CD4-positive, alpha-beta memory T cell (primary cell): ENCODE measurements at places on chromosomes 2 and 18.

DNA sequence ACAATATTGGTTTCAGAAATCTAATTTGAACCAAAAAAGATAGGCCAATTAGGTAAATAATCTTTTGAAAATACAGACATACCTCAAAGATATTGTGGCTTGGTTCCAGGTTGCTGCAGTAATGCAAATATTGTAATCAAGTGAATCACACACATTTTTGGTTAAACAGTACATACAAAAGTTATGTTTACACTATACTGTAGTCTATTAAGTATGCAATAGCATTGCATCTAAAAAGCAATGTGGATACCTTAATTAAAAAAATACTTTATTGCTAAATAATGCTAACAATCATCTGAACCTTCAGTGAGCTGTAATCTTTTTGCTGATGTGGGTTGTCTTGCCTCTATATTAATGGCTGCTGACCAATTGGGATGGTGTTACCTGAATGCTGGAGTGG lies 67.3 kb downstream of the KYNU start:
- no peak for DNase-seq

DNA sequence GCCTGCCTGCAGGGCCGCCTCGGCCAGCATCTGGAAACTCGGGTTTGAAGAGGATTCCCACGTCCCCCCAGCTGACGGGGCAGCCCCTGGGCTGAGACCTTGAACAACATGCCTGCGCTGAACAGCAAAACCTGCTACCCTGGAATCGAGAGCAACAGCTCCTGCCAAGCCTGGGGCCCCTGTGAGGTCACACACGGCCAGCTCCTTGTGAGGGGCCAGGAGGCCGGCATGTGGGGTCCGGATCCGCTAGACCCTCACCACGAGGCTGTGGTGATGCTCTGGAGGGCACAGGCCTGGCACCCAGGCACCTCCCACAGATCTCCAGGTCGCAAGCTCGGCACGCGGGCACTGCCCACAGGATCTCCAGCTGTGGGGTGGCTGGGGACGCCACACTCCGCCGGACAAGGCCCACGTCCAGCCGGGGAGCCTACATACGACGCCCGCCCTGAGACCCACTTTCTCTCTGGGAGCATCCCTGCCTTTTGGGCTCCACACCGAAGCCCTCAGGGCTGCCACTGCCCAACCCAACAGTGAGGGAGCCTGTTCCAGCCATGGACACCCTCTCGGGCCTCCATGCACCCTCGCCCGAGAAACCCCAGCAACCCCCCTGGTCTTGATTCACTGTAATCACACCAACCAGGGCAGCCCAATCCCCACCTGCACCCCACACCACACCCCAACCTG lies 34.1 kb downstream of the SLC66A2 start:
- DNase-seq = no peak

DNA sequence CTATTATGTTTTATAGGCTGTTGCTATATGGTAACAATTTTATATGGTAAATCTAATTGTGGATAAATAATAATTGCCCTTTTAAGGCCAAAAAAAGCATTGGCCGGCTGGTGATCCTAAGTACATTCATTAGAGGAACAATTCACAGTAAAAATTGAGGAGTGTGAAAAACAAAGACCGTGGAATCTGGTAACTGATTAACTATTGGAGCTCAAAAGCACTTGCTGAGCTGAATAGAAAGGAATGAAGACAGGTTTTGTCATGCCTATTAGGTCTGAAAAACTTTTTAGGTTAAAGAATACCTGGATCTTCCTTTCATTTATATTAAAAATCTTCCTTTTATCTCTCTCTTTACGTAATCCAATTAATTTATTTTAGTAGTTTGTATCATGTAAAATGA lies 18.5 kb upstream of the RBBP8 start:
- DNase-seq = no peak

DNA sequence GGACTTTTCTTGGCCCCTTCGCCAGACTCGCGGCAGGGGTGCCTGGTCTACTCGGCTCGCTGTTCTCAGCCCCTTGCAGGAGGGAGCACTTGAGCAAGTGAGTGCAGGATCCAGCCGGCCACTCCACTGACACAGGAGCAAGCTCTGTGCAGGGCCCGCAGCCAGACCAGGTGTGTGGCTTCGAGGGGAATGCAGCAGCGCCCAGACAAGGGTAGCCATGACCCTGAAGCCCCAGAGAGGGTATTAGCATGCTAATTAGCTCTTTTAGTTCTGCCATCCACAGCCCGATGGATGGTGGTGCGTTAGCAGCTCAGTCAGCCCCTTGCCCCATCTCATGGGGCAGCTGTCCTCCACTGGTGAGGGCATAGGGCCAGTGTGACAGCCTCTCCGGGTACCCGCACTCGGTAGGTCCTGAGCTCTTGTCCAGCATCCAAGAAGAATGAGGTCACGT lies 103.2 kb upstream of the HS6ST1 start:
- no peak for DNase-seq

GRCh38 chr2:228181098-228182019 lies at the start of gene SPHKAP:
Gene SPHKAP, minus strand, starts transcription at chr2:228181687. Its CDS starts 89 bp downstream, at chr2:228181598.
- no peak for DNase-seq

DNA sequence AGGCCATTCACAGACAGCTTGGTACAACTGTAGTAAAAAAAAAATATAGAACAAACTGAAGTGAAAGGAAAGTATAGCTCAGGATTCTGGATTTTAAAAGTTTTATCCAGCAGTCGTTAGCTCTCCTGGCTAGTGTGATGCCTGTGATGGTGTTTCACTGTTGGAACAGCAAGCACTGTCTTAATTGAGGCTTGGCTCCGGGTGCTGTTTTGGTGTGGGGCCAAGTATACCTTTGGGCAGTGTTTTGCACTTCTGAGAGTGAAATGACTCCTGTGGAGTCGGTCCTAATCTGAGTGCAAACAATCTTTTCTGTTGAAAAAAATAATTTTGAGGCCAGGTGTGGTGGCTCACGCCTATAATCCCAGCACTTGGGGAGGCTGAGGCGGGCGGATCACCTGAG lies 28.7 kb upstream of the RAB1A start:
- no peak for DNase-seq

- no peak for DNase-seq
These were observed 2.2 kb upstream of the MTCL1 start for GRCh38 chr18:8703092-8703709.

DNA sequence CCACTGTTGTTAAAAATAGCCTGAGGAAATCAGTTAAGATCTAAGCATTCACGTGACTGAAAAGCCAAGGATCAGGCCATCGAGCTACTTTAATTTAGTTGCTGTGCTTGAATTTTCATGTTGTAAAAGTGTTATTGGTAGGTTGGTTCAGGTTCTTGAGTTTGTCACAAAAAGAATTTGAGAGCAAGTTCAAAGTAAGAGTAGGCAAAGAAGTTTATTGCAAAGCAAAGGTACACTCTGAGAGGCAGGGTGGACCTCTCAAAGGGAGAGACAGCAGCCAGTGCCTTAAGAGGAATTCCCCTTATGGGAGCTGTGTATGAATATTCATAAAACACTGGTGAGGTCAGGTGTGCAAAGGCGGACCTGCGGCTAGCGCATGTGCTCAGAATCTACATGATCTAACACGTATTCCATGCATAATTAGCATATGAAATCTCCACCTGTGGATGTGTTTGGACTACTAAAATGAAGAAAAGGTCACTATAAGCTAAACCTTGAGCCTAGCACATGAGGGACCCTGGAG lies 236.5 kb downstream of the NDUFA10 start:
- no peak for DNase-seq

GRCh38 chr2:101325425-101325824 lies 16.9 kb upstream of the RNF149 start:
- no peak for DNase-seq

- DNase-seq = peak; percentile 57
These were observed 117.4 kb downstream of the FAM210A start for GRCh38 chr18:13608791-13609532.

GRCh38 chr2:176805345-176805744 lies 407.2 kb upstream of the HNRNPA3 start:
- no peak for DNase-seq

DNA sequence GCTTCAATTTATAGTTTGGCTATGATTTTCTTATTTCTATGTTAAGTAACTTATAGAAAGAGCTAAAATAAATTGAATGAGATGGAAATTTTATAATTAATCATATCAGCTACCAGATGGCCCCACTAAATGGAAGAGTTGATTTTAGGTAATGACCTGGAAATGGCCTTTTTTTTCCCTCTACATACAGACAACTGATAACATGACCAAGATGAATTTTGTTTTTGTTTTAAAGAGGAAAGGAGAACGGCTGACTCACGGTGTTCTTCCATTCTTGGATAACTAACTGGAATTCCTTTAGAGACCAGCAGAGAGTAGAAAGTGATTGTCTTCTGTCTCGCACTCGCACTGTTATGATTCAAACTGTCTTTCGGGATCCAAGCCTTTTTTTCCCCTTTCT lies 91.0 kb downstream of the TMEM185B start:
- DNase-seq = no peak

DNA sequence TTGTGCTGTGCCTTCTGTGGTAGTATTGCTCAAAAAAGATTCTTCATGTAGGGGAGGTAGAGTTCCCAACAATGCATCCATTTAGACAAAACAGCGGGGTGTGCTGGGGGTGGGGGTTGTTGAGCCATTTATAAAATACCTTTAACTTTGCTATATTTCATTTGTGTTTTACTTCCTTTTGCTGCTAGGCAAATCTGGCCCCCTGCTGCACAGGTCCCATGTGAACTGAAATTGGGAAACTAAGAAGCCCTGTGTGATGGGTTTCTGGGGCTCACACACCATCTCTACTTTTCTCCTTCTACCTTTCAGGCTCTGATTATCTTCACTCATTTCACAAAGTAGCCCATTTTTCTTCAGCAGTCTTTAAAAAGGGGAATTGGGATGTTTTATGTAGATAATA lies 52.7 kb upstream of the ITGA4 start:
- no peak for DNase-seq

- no peak for DNase-seq
These were observed 108.9 kb upstream of the LGALSL start for GRCh38 chr2:64344999-64345576.

GRCh38 chr2:229669841-229670240 lies 44.5 kb downstream of the DNER start:
- no peak for DNase-seq

GRCh38 chr2:10355471-10356438 lies 53.1 kb downstream of the HPCAL1 start:
- DNase-seq = no peak

- no peak for DNase-seq
These were observed 28.8 kb upstream of the CBLN2 start for GRCh38 chr18:72572896-72573295.

DNA sequence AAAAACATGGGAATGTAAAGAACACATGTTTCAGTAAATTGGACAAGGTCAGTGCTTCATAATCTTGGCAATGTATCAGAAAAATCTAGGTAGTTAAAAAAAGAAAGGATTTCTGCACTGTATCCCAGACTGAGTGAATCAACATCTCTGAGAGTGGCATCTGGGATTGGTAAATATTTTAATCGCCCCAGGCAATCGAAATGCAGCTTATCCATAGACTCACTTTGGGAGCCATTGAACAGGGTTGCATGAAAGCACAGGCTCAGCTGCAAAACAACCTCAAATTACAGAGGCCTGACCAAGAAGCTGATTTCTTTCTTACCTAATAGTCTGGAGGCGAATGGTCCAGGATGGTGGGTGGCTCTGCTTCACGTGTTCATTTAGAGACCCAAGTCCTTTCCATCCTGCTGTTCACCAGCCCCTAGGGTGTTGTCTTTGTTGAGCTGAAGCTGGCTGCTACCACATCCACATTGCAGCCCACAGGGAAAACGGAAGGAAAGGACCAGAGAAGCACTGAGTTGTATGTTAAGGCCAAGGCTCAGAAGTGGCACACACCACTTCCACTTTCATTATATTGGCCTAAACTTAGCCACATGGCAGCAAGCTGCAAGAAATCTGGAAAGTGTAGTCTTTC lies 59.0 kb downstream of the MOGAT1 start:
- no peak for DNase-seq

- DNase-seq = no peak
These were observed 61.3 kb upstream of the PGAP1 start for GRCh38 chr2:196987649-196988364.

DNA sequence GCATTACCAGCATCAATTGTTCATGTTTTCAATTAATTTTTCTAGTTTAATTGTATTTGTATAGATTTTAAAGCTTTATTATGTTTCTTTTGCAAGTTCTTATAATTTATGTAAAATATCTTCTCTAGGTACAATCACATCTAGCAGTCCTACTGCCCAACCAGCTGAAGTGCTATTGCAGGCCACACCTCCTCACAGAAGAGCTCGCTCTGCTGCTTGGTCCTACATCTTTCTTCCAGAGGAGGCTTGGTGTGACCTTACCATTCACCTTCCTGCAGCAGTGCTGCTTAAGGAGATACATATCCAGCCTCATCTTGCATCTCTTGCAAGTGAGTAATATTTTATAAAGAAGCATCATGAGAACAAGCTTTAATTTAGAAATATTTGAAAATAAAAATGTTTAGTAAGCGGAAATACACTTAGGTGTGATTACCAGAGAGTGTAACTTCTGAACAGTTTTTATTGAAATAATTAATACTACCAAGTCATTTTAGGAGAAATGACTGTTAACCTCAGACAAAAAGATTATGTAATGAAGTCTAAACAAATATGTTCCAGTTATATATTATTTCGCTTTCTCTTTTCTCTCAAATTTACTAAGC lies 122.9 kb upstream of the TTC27 start:
- DNase-seq = no peak

GRCh38 chr2:107412209-107412904 lies 414.3 kb upstream of the RGPD4 start:
- no peak for DNase-seq

DNA sequence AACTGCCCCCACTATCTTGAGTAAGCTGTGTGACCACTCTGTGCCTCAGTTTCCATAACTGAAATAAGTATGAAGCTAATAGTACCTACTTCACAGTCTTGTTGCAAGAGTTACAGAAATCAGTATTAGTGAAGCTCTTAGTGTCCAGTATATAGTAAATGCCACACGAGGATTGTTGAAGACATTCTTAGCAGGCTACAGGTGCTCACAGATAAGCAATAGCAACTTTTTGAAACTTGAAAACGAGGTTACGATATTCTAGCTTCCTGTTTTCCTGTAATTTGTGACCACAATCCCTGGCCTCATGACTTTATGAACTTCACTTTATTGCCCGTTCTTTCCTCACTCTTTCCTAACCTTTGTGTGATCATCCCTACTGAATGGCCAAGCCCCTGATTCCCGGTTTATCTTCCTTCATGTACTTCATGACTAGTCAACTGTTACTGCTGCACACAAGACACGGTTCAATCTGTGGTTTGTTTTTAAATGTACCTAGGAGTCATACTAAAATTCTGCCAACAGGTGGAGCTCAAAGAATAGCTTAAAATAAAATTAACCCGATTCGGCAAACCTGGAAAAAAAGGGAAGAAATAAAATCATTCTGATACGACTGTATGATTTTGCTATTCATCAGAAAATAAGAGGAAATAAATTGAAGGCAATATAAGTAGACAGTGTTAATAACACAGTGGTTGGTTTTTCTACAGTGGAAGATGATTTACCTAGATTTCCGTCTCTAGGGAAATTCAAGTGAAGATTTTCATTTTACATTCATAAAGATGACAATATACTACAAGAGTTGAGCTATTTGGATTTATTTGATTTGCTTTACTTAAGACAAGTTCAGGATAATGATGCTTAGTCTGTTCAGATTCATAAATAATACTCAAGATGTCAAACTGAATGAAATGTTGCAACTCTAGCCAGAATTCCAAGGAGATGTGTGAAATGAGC lies 38.1 kb upstream of the STAT1 start:
- DNase-seq = peak; percentile 52
